ENCODE measurements at places on chromosomes 2 and 18.

- no peak for DNase-seq
Observed at GRCh38 chr2:11177871-11178690, 22.8 kb downstream of the SLC66A3 start.

GRCh38 chr2:33144243-33144642 lies 197.5 kb downstream of the LTBP1 start:
- no peak for DNase-seq

- peak; percentile 4 for DNase-seq
Observed at GRCh38 chr2:38771632-38772031, 6.4 kb upstream of the GEMIN6 start.

- no peak for DNase-seq
Observed at GRCh38 chr2:161676902-161677496, 52.8 kb downstream of the SLC4A10 start.

DNA sequence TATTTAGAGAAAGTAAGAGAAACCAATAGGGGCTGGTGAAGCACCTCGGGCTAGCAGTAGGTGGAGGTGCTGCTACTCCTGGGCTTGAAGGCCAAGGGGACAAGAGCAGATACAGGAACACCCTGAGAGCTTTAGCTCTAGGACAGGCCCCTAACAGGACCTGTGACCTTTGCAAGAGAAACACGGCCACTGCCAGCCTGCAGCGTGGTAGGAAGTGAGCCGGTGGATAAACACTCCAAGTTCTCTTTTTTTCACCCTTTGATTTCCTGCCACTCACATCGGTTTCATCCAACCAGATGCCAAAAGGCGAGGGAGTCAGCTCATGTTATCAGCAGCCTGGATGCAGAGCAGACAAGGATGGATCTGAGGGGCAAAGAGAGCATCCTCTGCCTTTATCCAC lies 66.8 kb upstream of the SPRED2 start:
- DNase-seq, result no peak
